ENCODE measurements at places on chromosomes 4 and X.
A peak's percentile ranks its signal among the peaks of the same experiment; 100 is the strongest.

GRCh38 chr4:9964879-9965278 lies 56.4 kb downstream of the SLC2A9 start:
- no peak for DNase-seq

DNA sequence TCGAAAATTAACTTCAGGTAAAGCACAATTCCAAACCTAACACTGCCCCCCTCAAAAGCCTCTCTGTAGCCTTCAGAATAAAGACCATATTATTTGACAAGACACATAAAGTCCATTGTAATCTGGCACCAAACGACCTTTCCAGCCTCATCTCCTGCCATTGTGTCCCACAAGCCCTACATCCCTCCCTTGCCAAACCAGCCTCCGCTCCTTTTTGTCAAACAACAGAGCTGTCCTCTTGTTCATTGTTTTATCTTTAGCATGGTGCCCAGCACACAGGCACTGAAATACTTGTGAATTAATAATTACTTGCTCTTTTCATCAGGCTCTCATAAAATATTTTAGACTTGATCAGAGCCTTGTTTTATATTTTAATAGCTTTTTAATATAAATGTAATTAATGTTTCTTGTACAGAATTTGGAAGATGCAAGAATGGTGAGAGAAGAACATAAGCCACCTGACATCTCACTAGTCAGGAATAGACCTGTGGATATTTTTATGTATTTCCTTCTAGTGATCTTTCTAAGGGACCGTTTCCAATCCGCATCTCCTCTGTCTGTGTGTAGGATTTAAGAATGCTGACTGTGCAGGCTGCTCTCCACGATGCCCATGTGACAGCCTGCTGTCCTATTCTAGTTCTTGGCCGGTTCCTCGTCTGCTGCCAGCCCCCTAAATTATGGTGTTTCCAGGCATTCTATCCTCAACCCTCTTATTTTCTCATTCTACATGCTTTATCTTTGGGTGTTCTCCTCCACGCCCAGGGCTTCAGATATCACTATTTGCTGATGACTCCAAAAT lies 3.0 kb upstream of the IRF2 start:
- no peak for DNase-seq

GRCh38 chr4:156800463-156800862 lies 171.1 kb downstream of the PDGFC start:
- no peak for DNase-seq

DNA sequence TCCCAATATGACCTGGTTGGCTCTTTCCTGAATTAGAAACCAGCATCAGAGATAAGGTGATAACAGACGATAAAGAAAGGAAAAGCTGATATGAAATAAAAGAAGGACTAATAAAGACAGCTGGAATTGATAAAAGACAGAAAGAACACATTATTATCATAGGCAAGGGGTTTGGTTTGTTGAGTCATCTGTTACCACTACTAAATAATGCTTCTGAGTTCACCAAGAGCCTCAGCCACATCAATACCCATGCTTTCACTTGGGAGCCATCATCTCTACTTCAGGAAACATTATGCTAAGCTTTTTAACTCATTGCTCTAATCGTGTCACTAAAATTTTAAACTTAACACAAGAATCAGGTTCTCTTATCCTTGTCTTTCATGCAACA lies 27.6 kb downstream of the ANXA5 start:
- no peak for DNase-seq

- peak; percentile 50 for DNase-seq
Measured at GRCh38 chr4:86935853-86936733, 1.3 kb downstream of the AFF1 start.

- no peak for DNase-seq
Measured at GRCh38 chr4:86558797-86559196, 35.3 kb upstream of the PTPN13 start.

DNA sequence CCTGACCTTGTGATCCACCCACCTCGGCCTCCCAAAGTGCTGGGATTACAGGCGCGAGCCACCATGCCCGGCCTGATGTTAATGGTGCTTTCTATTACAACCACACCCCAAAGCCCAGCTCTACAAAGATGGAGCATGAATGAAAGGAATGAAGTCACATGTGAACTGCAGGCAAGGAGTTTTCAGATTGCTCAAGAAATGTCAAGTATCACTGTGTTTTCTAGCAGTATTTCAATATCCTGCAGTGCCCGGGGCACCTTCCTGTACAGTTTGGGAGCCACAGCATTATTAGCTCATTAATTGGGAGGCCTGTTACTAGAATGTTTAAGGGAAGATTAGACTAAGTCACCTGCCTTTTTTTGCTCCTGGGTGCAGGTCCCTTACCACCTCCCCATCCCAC lies 40.1 kb downstream of the PRIMPOL start:
- DNase-seq, result no peak

DNA sequence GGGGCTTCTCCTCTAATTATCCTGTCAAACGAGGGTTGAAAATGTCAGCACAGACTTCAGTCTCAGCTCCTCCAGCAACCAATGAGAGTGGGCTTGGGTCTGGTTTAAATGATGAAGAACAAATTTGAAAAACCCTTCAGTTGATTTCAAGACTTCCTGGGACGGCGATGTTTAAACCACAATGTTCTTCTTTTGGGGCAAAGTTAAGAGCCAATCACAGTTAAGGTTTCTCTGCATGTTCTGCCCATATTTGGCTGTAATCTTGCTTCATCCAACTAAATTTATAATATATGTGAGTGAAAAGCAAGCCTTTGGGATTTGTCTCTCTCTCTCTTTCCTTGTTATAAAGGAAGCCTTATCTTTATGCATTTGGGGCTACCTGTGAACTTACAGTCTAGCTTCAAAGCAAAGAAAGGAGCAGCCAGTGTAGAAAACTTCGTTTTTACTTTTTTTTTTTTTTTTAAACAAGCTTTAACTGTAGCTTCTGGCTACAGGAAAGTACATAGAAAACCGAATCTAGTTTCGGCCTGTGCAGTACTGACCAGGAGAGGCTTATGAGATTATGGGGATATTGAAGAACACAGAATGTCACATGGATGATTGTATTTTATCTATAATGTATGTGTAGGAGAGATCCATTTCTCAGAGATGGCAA lies 46.8 kb upstream of the FAM9C start:
- no peak for DNase-seq

- no peak for DNase-seq
Measured at GRCh38 chr4:8072235-8072968, 86.2 kb downstream of the ABLIM2 start.

DNA sequence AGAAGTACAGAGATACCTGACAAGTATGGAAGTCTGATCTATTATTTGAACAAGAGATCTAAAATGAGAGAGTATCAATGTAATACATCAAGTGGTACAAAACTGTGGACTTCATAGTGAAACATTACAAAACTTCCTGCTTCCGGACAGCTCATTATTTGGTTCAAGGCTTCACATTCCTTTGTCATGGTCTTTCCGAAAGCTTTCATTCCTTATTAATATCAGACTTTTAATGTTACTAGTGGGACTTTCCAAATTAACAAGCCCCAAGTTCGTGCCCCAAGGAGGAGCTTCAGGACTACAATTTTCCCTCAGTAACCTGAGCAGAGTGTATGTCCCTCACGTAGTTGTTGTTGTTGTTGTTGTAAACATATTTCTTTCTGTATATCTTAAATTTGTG lies 1.2 kb downstream of the CHIC2 start:
- no peak for DNase-seq

- no peak for DNase-seq
Measured at GRCh38 chr4:189979196-189980047, 38.8 kb downstream of the FRG1 start.

- DNase-seq, result no peak
Measured at GRCh38 chrX:33831211-33831610, 300.9 kb downstream of the FAM47A start.
